Neural crest cell (in vitro differentiated cells): ENCODE measurements at places on chromosomes 7 and 10. TPM values are rescaled to one million over a fixed set of nuclear protein-coding genes. Genes with fewer than 3 reads are reported as not detected.

Gene ELN
- 0.41 and 1.0 TPM in 2 replicates for total RNA-seq

DNA sequence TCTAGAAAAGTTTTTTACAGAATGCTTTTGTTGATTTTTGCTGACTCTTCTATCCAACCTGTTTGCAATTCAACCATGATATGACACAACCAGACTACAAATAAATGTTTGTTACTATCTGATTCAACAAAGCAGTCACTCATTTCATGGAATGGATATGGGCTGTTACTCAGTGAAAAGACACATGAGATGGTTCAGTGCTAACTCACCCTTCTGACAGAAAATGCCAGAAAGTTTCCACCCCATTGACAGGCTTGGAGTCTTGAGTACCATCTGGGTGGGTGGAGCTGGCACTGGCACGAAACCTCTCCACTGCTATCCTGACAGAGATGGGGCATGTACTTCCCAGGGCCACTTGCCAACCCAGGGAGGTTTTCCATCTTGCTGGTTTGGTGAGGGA is 39.5 kb downstream of the RBM28 start:
- H3K4me3 ChIP-seq = no peak overlapping the region
- H3K4me1 ChIP-seq = peaks cover 2% of the 10 kb centered on the region
- no peaks in the 10 kb centered on the region for H3K27me3 ChIP-seq
- DNase-seq = no peak
- no peak overlapping the region for H3K27ac ChIP-seq

Gene CFAP58
- total RNA-seq = 0.44 and 0.45 TPM in 2 replicates

GRCh38 chr7:98200364-98200763 is 10.9 kb upstream of the BHLHA15 start:
- DNase-seq = no peak
- peaks cover 20% of the 10 kb centered on the region for H3K36me3 ChIP-seq
- no peaks in the 10 kb centered on the region for H3K27me3 ChIP-seq
- no peak overlapping the region for H3K27ac ChIP-seq
- no peaks in the 10 kb centered on the region for H3K4me1 ChIP-seq

Gene CALCR
- total RNA-seq = 0.07 TPM in 1 of 2 replicates, not detected in the other

- H3K4me3 ChIP-seq = no peak overlapping the region
- no peak overlapping the region for H3K27ac ChIP-seq
- peaks cover 11% of the 10 kb centered on the region for H3K4me1 ChIP-seq
- H3K27me3 ChIP-seq = no peaks in the 10 kb centered on the region
- no peak for DNase-seq
These were observed 49.4 kb downstream of the NOD1 start for GRCh38 chr7:30429156-30429530.

DNA sequence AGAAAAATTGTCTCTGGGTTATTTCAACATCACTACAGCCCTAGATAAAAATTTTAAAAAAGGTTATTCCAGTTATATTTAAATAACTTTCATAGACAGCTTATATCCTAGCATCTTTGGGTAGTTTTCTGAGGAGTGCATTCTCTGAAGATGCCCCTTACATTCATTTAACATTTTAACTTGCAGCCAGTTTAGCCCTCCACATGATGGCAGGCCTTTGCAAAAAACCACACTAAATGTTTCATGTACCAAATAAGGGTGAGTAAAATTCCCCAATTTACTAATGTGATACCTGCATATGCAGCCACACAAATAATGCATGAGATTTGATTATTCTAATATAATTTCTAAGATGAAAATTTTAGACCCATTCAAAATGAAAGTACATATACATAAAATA is 108.4 kb upstream of the ZWINT start:
- no peaks in the 10 kb centered on the region for H3K4me1 ChIP-seq
- H3K27me3 ChIP-seq = no peaks in the 10 kb centered on the region
- H3K27ac ChIP-seq = no peak overlapping the region
- DNase-seq = no peak
- H3K4me3 ChIP-seq = no peak overlapping the region

DNA sequence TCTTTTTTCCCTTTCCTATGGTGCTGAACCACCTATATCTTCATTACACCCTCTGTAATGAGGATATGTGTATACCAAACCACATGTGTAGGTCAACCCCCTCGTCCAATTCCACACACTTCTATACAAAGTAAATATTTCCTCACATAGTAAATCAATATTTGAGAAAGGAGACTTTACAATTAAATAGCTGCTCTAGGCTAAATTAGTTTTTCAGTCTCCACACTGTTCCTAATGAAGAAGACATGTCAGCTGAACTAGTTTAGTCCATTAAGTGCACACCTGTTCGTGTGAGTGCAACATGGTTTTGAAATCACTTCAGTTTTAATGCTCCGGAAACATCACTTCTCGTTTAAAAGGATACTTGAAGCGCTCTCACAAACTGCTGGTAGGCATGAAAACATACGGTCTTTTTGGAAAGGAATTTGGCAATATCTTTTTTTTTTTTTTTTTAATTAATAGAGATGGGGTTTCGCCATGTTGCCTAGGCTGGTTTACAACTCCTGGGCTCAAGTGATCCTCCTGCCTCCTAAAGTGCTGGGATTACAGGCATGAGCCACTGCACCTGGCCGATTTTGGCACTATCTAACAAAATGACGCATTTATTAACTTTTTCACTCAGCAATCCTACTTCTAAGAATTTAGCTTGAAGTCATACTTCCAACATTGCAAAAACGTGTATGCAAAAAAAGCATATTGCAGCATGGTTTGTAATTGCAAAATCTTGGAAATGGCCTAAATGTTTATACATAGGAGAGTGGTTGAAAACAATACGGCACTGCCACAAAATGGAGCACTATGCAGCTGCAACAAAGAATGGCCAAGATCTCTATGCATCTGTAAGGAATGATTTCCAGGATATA is 2.1 kb upstream of the XRCC2 start:
- no peaks in the 10 kb centered on the region for H3K36me3 ChIP-seq
- peak overlapping the region; percentile 82 for H3K4me3 ChIP-seq
- no peaks in the 10 kb centered on the region for H3K27me3 ChIP-seq
- H3K4me1 ChIP-seq = peaks cover 16% of the 10 kb centered on the region
- no peak overlapping the region for H3K27ac ChIP-seq

DNA sequence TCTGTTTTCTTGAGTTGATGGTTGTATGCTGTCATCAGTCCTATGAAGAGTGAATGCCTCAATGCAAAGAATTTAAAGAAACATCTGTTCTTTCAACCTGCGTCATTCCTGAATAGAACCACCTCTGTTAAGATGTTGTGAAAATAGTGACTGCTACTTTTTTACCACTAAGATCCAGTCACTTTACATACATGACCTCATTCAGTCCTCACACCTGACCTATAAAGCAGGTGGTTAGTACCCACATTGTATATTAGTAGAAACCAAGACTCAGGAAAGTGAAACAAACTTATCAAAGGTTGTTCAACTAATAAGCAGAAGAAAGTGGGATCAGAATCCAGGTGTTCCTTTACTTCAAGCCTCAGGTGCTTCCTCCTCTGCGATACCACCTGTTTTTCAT is 64.8 kb downstream of the ITGB8 start:
- H3K27ac ChIP-seq = no peak overlapping the region
- no peaks in the 10 kb centered on the region for H3K27me3 ChIP-seq
- peaks cover 19% of the 10 kb centered on the region for H3K36me3 ChIP-seq
- no peak for DNase-seq

GRCh38 chr10:129909531-129910256 is 54.4 kb downstream of the EBF3 start:
- no peak overlapping the region for H3K4me3 ChIP-seq
- H3K36me3 ChIP-seq = no peaks in the 10 kb centered on the region
- peaks cover 34% of the 10 kb centered on the region for H3K4me1 ChIP-seq
- DNase-seq = no peak
- H3K27me3 ChIP-seq = no peaks in the 10 kb centered on the region

- H3K4me1 ChIP-seq = no peaks in the 10 kb centered on the region
- peaks cover 9% of the 10 kb centered on the region for H3K36me3 ChIP-seq
- peak overlapping the region; percentile 78 for H3K27ac ChIP-seq
- no peaks in the 10 kb centered on the region for H3K27me3 ChIP-seq
- no peak for DNase-seq
These were observed 144.5 kb downstream of the ADCY1 start for GRCh38 chr7:45718464-45719330.

Gene PRPS1L1
- total RNA-seq = not detected in 2 replicates

Gene AGMO
- 0.51 and 1.0 TPM in 2 replicates for total RNA-seq

Gene NRP1
- total RNA-seq = 14.5 and 16.1 TPM in 2 replicates

- no peak overlapping the region for H3K4me3 ChIP-seq
- H3K36me3 ChIP-seq = no peaks in the 10 kb centered on the region
- peaks cover 30% of the 10 kb centered on the region for H3K27me3 ChIP-seq
- peaks cover 1% of the 10 kb centered on the region for H3K4me1 ChIP-seq
These were observed 198.1 kb upstream of the GHITM start for GRCh38 chr10:83941189-83941588.

- peak overlapping the region; percentile 91 for H3K4me3 ChIP-seq
- peaks cover 37% of the 10 kb centered on the region for H3K4me1 ChIP-seq
- peaks cover 6% of the 10 kb centered on the region for H3K36me3 ChIP-seq
- DNase-seq = no peak
- H3K27ac ChIP-seq = peak overlapping the region; percentile 60
- H3K27me3 ChIP-seq = no peaks in the 10 kb centered on the region
These were observed 1.8 kb downstream of the STARD3NL start for GRCh38 chr7:38179776-38180226.

- DNase-seq = no peak
- no peak overlapping the region for H3K27ac ChIP-seq
- H3K4me3 ChIP-seq = no peak overlapping the region
- H3K36me3 ChIP-seq = no peaks in the 10 kb centered on the region
- H3K27me3 ChIP-seq = no peaks in the 10 kb centered on the region
These were observed 39.3 kb downstream of the CAMK1D start for GRCh38 chr10:12388671-12389070.

Gene OR2A12
- not detected in 2 replicates for total RNA-seq

Gene CDHR1
- total RNA-seq = 19.8 and 23.0 TPM in 2 replicates

Gene OIT3
- total RNA-seq = 0.09 TPM in 1 of 2 replicates, not detected in the other

Gene AOAH
- not detected in 2 replicates for total RNA-seq

DNA sequence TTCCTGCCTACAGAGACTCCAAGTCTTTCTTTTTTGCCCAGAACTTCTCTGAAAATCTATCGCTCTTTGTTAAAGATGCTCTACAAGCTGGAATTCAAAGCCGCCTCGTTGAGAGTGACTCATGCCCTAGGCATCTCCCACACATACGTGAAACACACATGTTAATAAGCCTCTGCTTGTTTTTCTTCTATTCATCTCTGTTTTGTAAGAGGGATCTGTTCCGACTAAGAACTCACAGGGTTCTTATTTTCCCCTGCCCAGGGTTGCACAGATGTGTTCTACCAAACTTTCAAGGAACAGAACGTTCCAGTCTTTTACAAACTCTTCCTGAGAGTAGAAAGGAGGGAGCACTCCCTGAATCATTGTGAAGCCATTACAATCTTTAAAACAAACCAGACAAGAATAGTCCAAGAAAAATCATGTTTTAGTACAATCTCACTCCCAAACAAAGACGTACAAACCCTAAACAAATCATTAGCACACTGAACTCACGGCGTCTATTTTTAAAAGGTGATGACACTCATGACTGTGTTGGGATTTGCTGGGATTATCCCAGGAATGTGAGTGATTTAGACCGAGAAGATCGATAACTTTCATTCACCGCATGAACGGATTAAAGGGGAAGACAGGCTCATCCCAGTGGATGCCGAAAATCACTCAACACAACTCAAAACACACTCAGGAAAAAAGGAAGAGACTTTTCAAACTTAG is 55.3 kb upstream of the INPP5A start:
- H3K4me1 ChIP-seq = peaks cover 18% of the 10 kb centered on the region
- DNase-seq = no peak
- H3K36me3 ChIP-seq = no peaks in the 10 kb centered on the region
- H3K27me3 ChIP-seq = no peaks in the 10 kb centered on the region
- H3K27ac ChIP-seq = peak overlapping the region; percentile 86
